Brain pericyte (primary cell): ENCODE measurements at places on chromosomes 5 and 9.

GRCh38 chr5:135476615-135477581 is 24.7 kb upstream of the TIFAB start:
- no peak for DNase-seq

- no peak for DNase-seq
Measured at GRCh38 chr9:93244101-93244500, 60.2 kb downstream of the WNK2 start.

- DNase-seq, result no peak
Measured at GRCh38 chr5:179610109-179610902, 13.2 kb downstream of the HNRNPH1 start.

DNA sequence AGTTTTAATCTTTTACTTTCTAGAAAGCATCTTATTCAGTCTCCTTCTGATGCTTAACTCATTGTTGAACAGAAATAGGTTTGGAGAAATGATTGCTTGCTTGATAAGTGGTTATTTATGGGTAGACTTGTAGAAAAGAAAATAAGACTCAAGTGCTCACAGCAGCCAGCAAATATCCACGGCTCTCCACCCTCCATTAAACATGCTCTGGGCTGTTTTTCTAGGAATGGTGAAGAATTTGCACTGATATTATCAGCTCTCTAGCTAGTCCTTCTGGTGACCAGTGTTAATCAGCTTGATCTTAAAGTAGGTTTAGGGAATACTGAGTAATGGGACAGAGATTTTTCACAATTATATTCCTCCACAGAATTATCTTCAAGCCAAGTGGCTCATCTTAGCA is 60.6 kb downstream of the SLC1A3 start:
- no peak for DNase-seq

- no peak for DNase-seq
Measured at GRCh38 chr9:75775966-75776691, 114.3 kb upstream of the PCSK5 start.

DNA sequence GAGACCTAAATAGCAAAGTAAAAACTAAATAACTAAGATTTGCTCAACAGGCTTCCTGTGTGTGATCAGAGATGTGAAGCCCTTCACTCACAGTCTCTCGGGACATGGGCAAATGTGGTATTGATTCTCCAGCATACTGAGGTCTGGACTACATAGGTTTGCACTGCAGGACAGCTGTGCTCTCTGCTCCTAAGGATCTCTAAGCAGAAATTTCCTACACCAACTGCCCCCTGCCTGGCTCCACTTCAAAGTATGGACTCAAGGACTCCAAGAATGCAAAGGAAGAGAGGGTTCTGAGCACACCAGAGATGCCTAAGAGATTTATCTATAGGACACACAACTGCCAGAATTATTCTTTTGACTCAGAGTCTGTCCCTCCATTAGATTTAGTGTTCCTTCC is 487.2 kb downstream of the SEMA5A start:
- DNase-seq, result peak; percentile 50

DNA sequence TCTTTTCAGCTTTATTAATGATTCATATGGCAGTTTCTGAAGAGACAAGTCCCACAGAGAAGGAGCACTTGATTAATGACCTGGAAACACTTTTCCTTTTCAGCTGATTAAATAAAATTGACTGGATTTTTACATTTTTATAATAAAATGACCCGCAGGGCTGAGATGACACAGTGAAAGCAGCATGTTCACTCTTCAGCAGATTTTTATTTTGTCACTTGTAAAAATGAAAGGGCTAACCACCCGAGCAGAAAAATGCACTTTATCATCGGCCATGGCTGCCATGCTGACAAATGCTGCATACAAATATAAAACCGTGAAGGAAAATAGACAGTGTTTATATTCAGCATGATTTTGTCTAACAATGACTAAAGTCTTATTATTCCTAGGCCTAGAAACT is 321.6 kb upstream of the ITGA1 start:
- DNase-seq, result no peak

DNA sequence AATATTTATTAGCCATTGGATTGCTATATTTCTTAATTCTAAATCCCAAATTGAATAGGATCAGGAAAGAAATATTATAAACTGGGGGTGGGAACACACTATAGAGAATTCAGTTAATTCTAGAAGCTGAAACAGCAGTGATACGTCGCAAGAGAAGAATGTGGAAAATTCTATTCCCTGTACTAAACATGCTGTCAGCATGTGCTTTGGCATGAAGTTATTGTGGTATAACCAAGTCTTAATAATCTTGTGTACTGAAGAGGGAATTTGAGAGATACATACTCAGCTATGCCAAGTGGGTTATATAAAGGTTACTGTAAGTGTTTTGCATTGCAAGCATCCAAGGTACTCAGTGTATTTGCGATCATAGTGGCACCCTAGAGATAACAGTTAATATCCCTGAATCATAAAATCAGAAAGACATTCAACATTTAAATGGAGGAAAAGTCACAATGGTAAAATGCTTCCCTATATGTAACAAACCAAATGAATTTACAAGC is 1492.9 kb upstream of the C9orf72 start:
- no peak for DNase-seq

- no peak for DNase-seq
Measured at GRCh38 chr9:4815381-4815956, 22.7 kb downstream of the RCL1 start.

DNA sequence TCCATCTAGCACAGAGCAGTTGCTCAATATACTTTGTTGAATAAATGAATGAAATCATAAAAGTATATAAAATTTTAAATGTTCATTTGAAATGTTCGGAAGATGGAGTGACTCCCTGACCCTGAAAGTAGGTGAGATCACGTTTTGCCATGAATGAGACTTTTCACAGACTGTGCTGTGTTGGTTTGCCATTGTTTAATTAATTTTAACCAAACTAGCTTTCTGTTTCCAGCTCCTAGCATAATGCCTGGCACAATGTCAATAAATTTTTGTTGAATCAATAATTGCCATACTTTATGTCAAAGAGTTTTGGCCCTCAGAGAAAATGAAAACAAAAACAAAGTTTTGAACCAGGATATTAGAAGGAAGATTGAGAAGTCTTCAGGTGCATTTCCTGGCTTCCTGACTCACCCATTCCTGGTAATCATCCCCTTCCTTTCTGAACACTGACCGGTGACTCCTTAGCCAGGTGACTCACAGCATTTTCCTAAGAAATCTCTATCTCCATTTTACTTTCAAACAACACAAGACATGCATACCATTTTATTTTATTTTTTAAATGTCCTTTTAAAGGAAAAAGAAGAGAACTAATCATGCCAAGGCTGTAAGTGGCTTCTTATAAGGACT is 15.1 kb downstream of the SLC28A3 start:
- DNase-seq, result no peak

DNA sequence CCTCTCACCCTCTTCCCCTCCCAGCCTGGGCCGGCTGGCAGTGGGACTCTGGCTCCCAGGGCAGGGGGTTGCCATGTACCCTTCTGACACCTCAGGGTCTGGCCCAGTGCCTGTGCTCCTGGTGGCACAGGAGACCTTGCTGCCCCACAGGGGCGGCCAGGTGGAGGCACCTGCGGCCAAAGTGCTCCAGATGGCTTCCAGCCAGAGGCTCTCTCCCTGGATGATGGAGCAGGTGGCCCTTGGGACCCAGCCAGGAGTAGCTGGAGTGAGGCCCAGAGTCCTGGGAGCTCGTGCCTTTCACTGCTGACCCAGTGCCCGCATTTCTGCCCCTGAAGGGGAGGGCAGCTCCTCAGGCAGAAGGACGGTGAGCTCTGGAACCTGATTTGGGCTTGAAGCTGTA is 87.3 kb downstream of the NTNG2 start:
- no peak for DNase-seq

DNA sequence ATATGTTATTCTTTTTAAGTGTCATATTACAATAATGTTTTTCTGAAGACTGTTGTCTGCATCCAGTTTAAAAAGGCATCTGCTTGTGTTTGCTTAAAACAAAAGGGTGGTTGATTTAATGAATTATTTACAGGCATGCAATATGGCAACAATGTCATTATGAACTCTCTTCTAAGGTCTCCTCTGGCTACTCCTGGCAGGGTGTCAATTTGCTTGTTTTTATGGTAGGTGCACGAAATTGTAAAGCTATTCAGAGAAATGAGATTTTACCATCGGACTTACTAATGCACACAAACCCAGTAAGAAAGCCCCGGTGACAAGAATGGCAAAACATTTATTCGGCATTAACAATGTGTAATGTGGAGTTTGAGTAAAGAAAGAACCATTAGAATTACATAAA is 539.8 kb upstream of the ZNF608 start:
- no peak for DNase-seq

GRCh38 chr9:91177661-91178280 is 183.9 kb downstream of the AUH start:
- DNase-seq, result no peak

GRCh38 chr5:137935190-137935589 is 45.9 kb downstream of the PKD2L2 start:
- no peak for DNase-seq

- no peak for DNase-seq
Measured at GRCh38 chr5:88557881-88558280, 289.2 kb upstream of the TMEM161B start.

DNA sequence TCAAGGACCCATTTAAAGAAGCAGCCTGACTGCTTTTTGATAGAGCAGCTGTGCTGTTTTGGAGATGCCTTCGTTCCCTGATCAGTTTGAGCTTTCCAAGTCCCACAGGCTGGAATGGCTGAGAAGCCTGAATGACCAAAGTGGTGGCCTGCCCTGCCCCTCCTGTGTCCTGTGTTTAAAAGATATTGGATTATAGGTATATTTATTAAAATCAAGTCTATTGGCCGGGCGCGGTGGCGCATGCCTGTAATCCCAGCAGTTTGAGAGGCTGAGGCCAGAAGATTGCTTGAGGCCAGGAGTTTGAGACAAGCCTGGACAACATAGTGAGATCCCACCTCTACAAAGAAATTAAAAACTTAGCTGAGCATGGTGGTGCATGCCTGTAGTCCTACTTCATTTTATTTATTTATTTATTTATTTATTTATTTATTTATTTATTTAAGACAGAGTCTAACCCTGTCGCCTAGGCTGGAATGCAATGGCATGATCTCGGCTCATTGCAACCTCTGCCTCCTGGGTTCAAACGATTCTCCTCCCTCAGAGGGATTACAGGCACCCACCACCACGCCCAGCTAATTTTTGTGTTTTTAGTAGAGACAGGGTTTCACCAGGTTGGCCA is 87.7 kb downstream of the CACNA1B start:
- no peak for DNase-seq

DNA sequence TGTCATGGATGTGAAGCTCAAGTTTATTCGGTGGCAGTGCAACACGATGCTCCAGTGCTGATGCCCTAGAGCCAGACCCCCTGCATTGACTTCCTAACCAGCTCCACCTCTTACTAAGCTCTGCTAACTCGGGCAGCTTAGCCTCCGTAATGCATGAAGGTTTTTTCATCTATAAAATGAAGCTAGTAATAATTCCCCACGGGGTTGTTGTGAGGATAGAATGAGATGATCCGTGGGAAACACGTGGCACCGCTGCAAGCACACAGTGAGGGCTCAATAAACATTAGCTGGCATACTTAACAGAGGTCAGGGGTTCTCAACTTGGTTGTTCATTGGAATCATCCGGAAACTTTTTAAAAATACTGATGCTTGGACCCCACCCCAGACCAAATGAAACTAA is 6.8 kb downstream of the ENC1 start:
- no peak for DNase-seq

DNA sequence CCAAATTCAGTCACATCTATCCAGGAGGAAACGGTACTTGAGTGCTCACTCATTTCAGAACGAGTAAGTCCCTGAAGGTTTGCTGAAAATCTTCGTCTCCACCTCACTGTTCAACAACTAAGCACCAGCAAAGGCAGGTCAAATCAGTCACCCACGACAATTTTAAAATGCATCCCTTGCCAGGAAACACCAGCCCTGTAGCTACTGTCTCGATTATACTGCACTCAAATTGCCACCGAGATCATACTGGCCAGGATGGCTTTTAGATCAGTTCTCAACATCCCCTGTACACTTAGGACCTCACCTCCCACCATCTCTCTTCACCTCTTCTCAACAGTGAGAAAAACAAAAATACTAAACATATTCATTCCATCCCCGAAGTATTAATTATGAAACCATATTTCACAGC is 298.6 kb downstream of the AGTPBP1 start:
- DNase-seq, result no peak

DNA sequence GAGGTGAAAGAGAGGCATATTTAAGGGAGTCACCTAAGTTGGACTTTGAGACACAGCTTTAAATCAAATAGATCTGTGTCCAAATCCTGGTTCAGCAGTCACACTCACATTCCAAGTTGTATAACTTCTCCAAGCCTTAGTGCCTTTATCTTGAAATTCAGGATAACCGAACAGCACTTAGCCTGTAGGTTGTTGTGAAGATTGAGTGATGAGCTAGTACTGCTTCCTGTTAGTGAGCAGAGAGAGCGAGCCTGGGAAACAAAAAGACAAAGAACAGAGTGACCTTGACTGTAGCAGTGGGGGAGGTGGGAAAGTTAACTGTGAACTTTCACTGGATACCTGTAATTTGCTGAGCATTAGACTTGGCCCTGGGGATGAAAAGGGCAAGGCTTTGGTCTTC is 22.4 kb downstream of the MAML1 start:
- DNase-seq, result no peak

DNA sequence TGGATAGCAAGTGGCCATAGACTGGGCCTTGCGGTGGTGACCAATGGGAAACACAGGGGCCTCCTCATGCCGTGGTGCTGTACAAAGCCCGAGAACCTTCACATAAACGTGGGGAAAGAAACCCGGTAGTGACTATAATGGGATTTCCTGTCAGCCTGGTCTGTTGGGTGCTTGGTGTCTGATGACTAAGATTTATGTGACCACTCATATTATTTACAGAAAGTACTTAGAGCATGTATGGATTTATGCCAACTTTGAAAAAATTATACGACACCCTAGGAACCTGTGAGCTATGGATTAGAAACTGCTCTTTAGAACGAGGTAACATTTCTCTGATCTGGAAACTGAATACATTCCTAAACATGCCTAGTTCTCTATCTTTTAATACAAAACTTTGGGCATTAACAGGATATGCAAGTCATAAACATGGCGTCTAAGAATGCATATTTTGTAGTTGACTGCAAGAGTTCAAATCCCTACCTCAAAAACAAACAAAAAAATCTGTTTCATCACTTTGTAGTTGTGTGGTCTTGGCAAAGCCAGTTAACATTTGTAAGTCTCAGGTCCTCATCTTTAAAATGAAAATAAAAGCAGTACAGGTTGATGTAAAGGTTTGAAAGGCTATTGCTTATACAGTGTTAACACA is 85.4 kb downstream of the TMEM167A start:
- no peak for DNase-seq

GRCh38 chr9:83317244-83317643 is 221.0 kb downstream of the FRMD3 start:
- no peak for DNase-seq

DNA sequence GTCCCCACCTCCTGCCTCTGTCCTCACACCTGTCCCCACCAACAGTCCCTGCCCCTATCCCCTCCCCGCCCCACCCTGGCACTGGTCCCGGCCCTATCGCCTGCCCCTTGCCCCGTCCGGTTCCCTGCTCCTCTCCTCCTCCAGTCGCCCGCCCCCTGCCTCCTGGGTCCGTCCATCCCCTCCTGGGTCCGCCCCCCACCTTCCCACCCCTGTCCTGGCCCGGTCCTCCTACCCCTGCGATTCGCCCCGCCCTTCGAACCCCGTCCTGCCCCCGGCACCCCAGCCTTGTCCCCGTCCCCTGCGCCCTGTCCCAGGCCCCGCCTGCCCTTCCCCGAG is 372 bp downstream of the EDF1 start:
- no peak for DNase-seq

GRCh38 chr9:33921967-33922895 is 105.3 kb downstream of the UBE2R2 start:
- no peak for DNase-seq
